ENCODE measurements at places on chromosomes 3 and 15.

DNA sequence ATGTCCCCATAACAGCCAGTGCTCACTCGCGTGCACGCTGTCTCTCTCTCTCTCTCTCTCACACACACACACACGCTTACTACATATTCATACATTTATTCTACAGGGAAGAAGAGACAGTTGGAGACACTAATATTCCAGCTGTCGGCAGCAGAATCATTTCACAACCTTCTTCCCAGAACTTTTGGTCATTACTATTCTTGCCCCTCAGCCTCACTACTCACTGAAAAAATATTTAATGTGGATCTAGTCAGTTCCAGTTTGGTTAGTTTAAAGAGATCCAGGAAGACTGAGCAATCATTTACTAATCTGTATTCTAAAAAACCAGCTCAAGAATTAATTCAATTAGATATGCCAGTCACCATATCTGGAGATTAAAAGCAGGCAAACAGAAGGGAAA lies 394.9 kb downstream of the PTPRG start:
- no peak for DNase-seq

DNA sequence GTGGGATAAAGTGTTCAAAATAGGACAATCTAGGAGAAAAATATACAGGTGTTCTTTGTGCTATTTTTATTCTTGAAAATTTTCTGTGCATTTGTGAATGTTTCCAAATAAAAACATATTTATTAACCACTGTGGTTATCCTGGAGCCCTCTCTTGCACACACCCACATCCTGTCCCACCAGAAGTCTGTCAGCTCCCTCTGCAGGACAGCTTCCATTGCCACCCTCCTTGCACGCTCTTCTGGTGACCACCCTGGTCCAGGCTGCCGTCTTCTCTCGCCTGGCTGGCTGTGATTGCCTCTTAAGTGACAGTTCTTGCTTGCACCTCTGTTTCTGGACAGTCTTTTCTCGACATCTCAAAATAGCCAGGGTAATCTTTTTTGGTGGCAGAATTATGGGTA lies 394.0 kb downstream of the LRTM1 start:
- DNase-seq, result no peak

DNA sequence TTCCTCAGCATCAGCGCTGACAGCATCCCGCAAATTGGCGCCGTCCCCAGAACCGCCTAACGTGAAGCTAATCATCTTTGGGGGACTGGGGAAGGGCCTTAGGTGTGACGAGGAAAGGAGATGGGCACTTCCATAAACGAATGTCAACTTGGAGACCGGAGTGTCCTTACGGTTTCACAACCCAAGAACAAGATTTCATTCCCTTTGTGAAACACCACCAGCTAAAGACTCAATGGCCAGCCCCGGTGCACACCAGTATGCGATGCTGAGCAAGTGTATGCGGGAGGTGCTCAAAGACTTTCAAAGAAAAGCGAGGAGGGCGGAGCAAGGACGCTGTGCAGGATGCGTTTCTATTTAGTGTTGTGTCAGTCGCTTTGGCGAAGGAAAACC lies 759 bp upstream of the TTBK2 start:
- DNase-seq, result peak; percentile 74

GRCh38 chr15:75329571-75329970 lies 6.3 kb upstream of the COMMD4 start:
- no peak for DNase-seq

- no peak for DNase-seq
These were observed 115.1 kb downstream of the LPP start for GRCh38 chr3:188269040-188269439.

GRCh38 chr3:170470063-170471016 lies 51.7 kb downstream of the CLDN11 start:
- DNase-seq, result peak; percentile 82

DNA sequence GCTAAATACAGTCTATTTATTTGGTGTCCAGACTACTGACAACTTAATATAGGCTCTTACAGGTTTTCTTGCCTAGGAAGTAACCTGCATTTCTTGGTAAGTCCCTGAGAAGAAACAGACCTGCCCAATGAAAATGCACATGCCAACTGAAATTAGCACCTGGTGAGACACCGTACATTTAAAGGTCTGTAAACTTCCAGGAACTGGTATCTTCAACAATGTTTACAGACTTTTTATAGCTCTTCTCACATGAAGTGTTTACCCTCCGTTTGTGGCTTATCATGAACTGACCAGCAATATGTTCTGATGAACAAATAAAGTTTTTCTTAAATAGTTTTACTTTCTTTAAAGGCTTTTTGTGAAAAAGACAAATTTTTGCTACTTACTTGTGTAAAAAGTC lies 93.3 kb downstream of the PCCB start:
- no peak for DNase-seq

- DNase-seq, result no peak
These were observed 229.4 kb downstream of the FEZF2 start for GRCh38 chr3:62143843-62144450.

DNA sequence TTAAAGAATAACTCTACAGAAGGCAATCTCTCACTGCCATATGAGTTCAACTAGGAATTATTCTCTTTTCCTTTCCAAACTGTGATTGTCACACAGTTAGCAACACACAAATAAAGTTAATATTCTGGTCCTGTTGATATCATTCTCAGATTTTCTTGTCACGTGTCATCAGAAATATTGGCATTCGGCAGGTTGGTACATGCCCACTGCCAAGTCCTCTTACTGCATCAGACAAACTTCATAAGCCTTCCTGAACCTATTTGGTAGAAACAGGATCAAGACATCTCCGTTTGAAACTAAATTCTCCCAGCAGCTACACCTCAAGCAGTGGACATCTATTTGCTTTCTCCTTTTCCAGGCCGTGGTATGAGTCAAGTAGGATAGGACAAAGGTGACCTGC lies 177.9 kb upstream of the SOX2 start:
- DNase-seq, result no peak

- no peak for DNase-seq
These were observed 185.8 kb upstream of the TTC14 start for GRCh38 chr3:180416111-180416594.

DNA sequence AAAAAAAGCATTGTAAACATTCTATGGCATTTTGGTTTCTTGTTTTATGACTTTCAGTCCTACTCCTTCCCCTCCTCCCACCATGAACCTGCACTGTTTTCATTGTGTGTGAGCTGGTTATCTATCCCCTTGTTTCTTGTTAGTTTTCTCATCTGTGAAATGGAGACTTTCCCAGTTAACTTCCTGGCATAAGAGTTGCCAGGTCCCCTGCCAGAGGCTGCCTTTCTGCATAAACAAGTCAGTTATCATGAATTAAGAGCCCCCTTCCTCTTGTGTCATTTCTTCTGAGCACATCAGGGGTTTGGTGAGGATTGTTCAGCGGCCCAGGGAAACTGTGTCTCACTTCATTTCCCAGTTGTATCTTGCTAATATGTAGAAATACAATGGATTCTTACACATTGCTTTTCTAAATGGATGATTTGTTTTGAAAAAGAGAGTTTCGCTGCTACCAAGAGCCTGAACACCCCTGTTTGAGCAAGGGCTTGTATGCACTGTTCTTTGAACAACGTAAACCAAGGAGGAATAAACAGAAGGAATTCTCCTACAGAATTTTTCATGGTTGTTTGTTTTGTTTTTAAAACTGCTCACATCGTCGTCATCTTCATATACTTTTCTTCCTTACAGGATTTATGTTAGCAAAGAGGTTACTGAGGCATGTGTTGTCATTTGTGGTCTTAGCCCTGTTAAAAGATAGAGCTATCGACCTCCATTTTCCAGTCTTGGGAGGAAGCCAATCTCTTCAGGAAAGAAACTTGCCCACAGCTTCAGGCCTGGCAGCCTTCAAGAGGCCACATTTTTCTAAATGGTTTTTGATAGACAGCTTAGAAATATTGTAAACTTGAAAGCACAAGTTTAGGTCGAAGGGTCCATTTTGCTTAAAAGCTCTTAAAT lies 144.6 kb upstream of the IL12A start:
- DNase-seq, result no peak

GRCh38 chr15:65081758-65082157 lies 5.2 kb downstream of the KBTBD13 start:
- DNase-seq, result no peak

GRCh38 chr3:146581951-146582467 lies 23.1 kb downstream of the PLSCR5 start:
- DNase-seq, result no peak

DNA sequence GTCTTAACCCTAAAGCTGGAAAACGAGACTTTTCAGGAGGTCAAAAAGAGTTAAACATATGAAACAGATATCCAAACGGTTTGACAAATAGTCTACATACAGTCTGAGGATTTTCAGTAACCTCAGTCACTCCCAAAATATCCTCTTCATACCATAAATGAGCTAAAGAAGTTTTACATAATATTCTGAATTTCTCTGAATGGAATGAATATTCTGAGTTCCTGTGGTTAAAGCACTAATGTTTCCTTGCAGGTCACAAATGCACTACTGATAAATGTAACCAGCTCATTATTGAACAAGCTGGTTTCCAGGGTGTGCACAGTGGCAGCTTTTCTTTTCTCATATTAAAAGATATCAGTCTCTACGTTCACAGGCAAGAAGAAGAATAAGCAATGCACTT lies 137.4 kb upstream of the POU1F1 start:
- no peak for DNase-seq

- DNase-seq, result no peak
These were observed 1347.2 kb downstream of the ROBO1 start for GRCh38 chr3:78420611-78421010.

GRCh38 chr15:56492791-56493555 lies 28.0 kb upstream of the MNS1 start:
- no peak for DNase-seq

- DNase-seq, result no peak
These were observed 86.9 kb upstream of the COL6A5 start for GRCh38 chr3:130258532-130258952.

GRCh38 chr3:20405744-20406143 lies 219.7 kb upstream of the SGO1 start:
- DNase-seq, result no peak

DNA sequence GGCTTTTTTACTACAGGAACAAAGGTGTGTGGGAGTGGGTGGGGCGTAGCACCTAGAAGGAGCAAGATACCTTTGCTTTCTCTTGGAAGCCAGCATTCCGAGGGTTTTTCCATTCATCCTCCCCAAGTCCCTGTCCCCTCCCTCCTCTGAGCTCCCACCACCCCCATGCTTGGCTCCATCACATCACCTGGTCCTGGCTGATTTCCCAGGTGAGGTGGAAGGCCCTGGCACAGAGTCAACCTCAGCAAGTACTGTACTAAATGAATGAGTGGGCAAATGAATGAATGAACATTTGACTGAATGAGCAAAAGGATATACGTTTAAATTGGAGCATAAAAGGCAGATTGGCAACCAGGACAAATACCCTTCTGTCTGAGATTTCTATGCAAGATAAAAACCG lies 45.4 kb downstream of the DZIP1L start:
- no peak for DNase-seq

- no peak for DNase-seq
These were observed 112.0 kb upstream of the TJP1 start for GRCh38 chr15:29934251-29934650.

- no peak for DNase-seq
These were observed 119.9 kb upstream of the STT3B start for GRCh38 chr3:31412832-31413231.

GRCh38 chr3:134477002-134477401 lies 8.8 kb downstream of the ANAPC13 start:
- DNase-seq, result no peak

DNA sequence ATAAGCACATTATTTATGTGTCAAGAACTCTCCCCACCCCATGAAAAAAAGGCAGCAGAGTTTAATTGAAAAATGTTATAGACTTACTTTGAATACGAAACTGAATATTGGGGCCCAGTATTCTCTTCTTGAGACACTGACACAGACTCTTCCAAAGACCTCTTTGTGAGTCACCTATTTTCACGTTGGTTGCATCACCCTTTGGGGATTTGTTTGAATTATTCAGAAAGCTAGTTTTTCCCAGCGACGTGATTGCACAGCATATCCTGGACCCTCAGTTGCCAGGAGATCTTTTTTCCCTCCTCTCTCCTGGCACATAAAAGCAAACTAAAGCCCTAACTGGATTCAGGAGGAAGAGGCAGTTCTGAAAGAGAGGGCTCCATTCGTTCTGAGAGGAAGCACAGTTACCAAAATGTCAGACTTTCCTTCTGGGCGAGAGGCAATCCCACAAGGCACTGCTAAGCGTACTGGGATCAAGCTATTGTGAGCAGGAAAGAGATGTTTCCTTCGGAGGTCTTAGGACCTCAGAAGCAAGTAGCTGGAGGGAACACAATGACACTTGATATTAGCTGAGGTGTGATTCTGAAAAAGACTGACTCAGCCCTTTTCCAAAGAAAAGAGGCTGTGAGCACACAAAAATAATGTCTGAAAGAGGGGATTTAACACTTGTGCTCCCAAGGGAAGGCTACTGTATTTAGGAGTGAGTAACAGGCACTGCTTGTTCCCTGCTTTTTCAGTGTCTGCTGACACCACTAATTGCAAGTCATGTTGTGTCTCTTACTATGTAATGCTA lies 65.8 kb upstream of the CADPS start:
- no peak for DNase-seq

DNA sequence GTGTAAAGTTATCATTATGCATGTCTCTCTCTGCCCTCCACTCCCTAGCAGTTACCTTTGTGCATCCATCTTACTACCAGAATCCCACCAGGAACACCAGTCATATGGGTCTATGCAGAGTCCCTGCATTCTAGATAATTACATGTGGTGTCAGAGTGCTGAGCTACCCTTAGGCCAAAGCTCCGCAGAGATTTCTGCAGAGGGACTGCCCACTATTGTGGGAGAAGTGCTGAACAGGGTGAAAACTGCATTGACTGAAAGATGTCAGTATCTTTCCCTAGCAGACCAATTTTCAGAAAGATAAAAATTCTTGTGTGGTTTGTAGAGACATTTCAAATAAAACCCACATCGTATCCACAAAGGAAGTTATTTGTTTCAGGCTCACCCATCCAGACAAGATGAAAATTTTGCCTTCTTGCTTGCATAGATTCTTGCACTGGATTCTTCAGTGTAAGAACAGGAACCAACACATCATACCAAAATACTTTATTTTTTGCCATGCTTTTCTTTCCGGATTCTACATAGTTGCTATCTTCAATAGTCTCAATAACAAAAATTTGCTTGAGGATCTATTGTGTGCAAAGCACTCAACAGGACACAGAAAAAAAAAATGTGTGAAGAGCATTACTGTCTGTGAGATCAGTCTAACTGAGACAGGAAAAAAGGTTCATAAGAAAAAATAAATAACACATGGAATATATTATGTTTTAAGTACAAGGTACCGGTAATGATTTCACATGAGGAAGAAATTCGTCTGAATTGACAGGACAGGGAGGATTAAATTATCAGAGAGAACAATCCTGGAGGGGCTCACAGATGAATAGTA lies 32.0 kb upstream of the CCDC80 start:
- no peak for DNase-seq

GRCh38 chr3:19934098-19934566 lies at the start of gene EFHB:
Gene EFHB (minus strand): TSS chr3:19934217. CDS start chr3:19934018, 199 bp downstream.
- no peak for DNase-seq

- no peak for DNase-seq
These were observed 37.3 kb downstream of the LMCD1 start for GRCh38 chr3:8538913-8539312.

GRCh38 chr3:194470615-194471014 lies 16.2 kb downstream of the ATP13A3 start:
- no peak for DNase-seq

Data from C1 segment of cervical spinal cord (tissue), 14 donors.